ENCODE measurements at places on chromosomes 12 and 14.

- DNase-seq = no peak
Measured at GRCh38 chr12:47411966-47412365, 293.9 kb downstream of the RPAP3 start.

GRCh38 chr14:41783403-41783802, 176.7 kb downstream of the LRFN5 start:
- DNase-seq = no peak

GRCh38 chr12:78802593-78802992, 62.0 kb upstream of the SYT1 start:
- no peak for DNase-seq

GRCh38 chr12:132342251-132343227, 13.2 kb upstream of the GALNT9 start:
- no peak for DNase-seq

- no peak for DNase-seq
Measured at GRCh38 chr12:9096563-9097176, 19.0 kb downstream of the A2M start.

- DNase-seq = no peak
Measured at GRCh38 chr14:90534091-90534837, 137.4 kb downstream of the CALM1 start.

GRCh38 chr12:68264857-68265256, 11.5 kb upstream of the IL22 start:
- no peak for DNase-seq

DNA sequence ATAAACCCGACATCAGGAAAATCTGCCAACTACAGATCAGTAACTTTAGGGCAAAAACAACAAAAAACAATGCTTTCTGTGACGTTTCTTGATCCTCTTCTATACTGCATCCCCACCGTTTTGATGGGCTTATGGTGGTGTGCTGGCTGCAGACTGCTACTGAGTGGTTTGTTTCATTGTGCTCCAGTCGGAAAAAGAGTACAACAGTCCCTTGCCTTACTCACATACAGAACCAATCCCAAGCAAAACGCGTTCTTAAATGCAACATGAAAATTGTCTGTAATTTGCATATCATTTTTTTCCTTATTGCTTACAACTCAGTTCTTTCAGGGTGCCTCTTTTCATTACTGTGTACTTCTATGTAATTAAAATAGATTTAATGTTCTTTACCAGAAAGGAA, 2.3 kb downstream of the ETV6 start:
- no peak for DNase-seq

GRCh38 chr12:91982946-91983345, 162.7 kb downstream of the BTG1 start:
- DNase-seq = no peak

DNA sequence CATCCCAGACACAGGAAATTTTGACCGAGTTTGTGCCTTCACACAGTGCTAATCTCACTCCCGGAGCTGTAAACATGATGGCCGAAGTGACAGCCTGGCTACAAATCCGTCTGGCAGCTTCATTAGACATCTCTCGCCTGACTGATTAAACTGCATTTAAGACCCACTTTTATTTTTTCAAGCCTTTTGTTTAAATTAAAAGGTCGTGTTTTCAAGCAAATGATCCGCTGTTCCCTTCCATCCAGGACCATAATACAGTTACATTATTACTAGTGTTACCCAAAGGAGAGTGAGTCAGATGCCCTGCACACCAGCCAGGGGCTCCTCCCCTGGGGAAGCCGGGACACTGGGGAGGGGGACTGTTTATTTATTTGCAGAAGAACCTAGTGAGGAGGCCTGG, 200.2 kb downstream of the EXOC5 start:
- no peak for DNase-seq

- no peak for DNase-seq
Measured at GRCh38 chr12:16359512-16360491, 12.4 kb downstream of the MGST1 start.
